ENCODE measurements at places on chromosomes 5 and 9.

GRCh38 chr5:91438871-91439270, 55.8 kb upstream of the ARRDC3 start:
- no peak for DNase-seq

GRCh38 chr5:171945066-171945465, 61.4 kb downstream of the FBXW11 start:
- no peak for DNase-seq

DNA sequence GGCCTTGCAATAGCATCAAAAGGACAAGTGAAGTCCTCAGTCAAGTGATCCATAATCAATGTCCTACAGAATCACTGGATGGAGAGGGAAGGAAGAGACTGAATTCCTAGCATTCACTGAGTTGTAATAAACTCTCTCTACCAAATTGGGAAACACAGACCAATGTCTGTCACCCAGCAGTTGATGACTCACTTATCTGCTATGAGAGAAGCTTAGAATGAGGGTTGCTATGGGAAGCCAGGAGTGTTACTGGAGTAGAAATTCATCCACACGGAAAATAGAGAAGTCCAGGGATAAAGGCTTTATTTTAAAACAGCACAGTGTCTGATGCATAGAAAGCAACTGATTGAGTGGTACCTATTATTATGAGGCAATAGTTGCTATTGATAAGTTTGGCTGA, 407.4 kb downstream of the BRINP1 start:
- peak; percentile 92 for DNase-seq

GRCh38 chr5:81021951-81022687, 62.0 kb downstream of the RASGRF2 start:
- no peak for DNase-seq

DNA sequence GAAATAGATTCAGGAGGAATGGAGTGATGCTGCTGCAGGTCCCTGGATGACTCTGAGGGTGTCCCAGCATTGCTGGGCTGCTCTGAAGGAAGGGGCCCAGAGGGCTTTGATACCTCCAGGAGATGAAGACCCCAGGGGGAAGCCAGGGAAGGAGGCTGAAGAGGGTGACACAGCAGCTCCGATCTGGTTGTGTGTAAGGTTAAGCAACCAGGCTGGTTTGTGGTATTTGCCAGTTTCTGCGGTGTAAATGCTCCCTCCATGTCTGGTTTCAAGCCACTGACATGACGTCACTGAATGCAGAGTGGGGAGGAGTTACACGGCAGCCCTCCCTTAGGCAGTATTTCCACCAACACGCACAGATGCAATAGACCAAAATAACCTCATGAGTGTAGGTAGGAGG, 40.0 kb upstream of the ORM1 start:
- peak; percentile 96 for DNase-seq

GRCh38 chr9:1460143-1460769, 410.1 kb downstream of the DMRT2 start:
- no peak for DNase-seq

DNA sequence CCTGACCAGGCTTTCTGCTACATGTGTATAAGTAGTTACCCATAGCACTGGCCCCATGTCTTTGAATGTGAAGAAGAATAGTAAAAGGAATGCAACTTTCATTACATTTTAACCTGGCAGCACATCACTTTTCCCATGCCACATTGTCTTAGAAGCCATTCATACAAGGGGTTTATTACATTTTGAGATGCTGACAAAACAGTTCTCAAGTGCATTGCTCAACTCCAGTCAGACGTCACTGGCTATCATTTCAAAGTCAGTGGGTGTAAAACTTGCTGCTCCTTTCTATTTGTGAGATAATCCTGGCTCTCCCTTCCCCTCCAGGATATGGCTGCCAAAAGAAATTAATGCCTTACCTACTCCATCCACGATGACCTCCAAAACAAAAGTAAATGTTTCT, 97.0 kb upstream of the VCAN start:
- peak; percentile 49 for DNase-seq
